ENCODE measurements at places on chromosomes 12 and 14.

- DNase-seq = no peak
These were observed 115.4 kb downstream of the ADAMTS20 start for GRCh38 chr12:43436597-43436996.

DNA sequence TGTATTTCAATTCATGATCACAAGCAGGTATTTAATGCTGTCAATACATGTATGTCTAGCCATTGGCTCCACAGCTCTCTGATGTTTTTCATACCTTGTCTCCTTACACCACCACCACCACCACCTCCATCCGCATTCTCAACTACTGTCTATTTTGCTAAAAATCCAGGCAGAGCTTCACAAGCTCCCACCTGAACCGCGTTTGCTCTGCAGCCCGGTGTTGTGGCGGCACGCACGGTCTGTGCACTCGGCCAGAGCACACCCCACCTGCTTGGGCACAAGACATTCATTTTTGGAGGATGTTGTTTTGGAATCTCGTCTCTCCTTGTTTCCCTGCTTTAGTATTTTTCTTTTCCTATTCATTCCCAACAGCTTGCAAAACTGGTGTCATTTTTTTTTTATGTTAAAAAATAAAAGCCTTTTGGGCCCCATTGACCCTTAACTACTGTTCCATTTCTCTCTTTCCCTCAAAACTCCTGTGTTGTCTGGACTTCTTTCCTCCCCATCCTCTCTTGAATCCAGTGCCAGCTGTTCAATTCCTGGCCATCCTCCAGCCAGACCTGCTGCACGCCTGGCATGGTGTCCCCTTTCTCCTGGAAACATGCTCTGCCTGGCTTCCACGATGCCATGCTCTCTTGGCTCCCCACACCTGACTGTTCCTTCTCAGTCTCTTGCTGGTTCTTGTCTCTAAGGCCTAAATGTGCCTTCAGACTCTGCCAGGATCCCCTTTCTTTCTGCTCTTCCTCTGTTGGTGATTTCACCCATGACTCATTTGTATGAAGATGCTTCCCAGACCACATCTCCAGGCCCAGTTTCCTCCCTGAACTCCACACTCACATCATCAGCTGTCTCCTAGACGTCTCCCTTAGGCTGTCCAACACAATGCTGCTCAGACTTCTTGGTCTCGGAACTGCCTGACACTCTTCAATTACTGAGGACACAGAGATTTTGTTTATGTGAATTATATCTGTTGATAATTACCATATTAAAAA, 37.9 kb downstream of the PIWIL1 start:
- DNase-seq = no peak

DNA sequence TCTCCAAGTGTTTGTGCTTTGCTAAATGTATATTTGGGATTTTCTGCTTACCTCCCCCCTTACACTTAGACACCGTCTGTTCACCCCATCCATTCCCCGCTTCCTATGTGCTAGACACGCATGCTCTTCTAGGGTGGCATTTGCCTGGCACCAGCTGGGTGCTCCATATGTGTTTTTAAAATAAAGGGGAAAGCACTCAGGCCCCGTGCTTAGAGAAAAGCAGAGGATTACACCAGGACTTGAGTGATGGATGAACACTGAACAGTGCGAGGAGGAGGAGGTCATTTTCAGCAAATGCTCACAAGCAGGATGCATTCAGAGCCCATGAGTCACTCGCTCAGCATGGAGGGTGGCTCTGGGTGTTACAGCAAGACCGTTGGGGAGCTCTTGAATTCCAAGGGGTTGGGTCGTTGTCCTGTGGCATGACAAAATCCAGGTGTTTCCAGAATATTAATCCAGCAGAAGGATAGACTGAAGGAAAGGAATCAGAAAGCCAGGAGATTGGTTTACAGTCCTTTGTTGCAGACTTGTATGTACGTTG, 2.9 kb upstream of the BDKRB1 start:
- DNase-seq = peak; percentile 71

GRCh38 chr14:68112442-68112841, 292.9 kb downstream of the RAD51B start:
- DNase-seq = no peak

DNA sequence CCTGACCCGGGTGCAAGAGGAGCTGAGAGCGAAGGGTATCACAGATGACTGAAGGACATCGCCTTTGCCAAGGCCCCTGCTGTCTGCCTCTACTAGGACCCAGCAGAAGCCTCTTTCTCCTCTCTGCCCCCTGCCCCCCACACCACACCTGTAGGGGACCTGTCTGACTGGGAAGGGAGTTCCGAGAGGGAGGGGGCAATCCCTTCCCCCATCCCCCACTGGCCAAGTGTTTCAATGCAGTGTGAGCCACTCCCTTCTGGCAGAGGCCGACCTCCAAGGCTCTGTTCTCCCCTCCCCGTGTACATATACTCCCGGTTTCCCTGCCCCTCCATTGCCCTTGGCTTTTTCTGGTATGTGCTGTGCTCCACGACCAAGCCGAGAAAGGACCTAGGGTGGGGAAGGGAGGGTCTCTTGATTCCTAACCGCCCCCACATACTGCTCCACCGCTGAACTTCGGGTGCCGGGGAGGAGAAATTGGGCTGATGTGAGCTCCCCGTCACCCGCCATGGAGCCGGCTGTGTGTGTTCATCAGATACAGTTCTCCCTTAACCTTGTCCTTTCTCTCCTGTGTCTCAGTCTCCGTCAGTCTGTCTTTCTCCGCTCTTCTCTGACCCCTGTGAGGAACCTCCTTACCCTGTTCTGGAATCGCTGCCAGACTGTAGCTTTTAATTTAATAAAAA, 2.0 kb upstream of the ARHGEF25 start:
- DNase-seq = no peak

DNA sequence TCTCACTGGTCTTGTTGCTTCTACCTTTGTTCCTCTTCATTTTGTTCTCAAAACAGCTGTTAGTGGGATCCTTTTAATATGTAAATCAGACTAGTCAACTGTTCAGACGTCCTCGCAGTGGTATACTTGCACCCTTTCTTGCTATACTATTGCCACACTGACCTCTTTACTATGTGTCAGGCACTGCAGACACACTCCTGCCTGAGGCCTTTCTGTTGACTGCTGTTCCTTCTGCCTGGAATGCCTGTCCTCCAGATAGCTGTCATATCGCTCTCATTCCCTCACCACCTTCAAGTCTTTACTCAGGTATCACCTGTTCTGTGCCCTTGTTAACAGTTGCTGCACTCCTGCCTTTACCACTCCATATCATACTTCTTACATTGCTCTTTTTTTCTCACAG, 90.0 kb upstream of the TMEM263 start:
- no peak for DNase-seq

DNA sequence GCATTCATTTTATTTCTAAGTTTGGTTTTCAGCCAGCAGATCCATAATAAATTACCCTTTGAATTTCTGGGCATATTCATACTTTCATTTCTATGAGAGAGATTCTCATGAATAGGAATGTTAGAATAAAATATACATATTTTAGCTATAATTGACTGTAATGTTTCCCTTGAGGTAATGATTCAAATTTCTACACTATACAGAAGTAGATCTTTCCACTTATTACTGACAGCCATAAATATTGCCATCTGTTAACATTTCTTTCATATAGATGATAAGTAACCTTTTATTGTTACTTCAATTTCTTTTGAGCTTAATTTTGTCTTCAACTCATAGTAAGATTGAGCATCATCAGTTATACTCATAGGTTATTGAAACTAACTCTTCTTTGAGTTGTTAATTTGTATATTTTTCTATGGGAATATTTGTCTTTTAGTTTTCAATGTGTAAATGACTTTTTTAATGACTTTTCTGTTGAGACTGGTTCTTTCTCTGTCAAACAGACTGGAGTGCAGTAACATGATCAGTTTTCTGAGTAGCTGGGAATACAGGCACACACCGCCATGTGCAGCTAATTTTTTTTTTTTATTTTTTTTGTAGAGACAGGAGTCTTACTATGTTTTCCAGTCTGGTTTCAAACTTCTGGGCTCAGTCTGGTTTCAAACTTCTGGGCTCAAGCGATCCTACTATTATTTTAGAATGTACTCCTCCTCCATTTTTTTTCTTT, 991.6 kb downstream of the SLC6A15 start:
- no peak for DNase-seq

- DNase-seq = no peak
These were observed 58.6 kb downstream of the MON2 start for GRCh38 chr12:62525271-62525670.

DNA sequence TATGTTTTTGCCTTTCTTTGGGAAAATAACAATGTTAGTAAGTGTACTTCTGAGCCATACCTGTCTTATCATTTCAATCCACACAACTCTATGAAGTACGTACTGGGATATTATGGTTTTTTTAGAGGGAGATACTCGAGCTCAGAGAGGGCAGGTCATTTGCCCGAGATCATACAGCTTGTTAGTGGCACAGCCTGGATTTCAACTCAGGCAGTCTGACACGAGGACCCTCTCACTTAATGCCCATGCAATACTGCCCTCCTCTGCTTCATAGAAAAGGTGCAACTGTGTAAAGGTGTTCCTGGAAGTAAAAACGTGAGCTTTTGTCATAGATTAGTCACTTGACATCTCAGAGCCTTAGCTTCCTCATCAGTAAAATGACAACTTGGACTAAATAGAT, 128.0 kb downstream of the NDUFA12 start:
- peak; percentile 70 for DNase-seq

DNA sequence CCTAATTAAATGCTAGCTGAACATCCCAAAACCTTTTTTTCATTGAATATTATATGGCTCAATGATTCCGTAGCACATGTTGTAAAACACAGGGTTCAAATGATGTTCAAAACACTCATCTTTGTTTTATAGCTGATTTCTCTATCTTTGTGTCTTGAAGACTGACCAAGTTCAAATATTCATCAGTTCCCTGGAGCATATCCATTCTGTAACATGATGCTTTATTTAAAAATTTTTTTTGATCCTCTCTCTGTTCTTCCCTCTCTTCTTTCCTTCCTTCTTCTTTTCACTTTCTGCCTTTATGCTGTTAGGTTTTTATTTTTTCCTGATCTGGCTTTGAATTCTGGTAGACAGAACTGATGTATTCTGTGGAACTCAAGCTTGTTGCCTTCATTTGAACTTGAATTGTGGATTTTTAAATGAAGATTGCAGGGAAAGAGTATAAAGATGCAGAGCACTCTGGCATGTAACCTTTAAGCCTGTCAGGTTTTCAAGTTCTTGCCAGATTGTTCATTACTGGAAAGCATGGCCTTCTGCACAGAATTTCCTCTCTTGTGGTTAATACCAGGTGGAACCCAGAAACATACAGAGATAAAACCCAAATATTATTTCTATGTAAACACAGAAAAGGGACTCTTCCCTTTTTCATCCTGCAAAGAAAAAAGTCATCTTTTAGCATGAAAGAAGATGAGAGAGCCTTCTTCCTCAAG, 39.5 kb downstream of the PROX2 start:
- no peak for DNase-seq

DNA sequence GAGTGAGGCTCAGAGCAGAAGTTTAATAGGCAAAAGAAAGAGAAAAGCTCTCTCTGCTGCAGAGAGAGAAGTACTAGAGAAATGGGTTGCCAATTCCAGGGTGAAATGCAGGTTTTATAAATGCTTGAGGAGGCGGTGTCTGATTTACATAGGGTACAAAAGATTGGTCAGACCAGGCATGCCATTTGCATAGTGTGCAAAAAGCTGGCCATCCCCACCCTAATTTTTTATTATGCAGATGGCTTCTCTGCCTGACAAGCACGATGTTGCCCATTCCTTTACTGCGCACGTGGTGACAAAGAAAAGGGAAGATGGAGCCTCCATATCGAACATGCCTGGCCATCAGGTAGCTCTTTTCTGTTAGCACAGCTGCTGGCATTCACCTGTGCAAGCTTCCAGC, 209.3 kb upstream of the PPFIA2 start:
- no peak for DNase-seq

Measured in ACHN (cell line).